ENCODE measurements at places on chromosomes 2 and 18.

GRCh38 chr18:76480913-76481312 is 14.1 kb downstream of the ZNF516 start:
- no peak for DNase-seq

- no peak for DNase-seq
Observed at GRCh38 chr18:50671376-50671775, 111.5 kb downstream of the MAPK4 start.

- DNase-seq = no peak
Observed at GRCh38 chr2:75852639-75853038, 141.9 kb upstream of the GCFC2 start.

DNA sequence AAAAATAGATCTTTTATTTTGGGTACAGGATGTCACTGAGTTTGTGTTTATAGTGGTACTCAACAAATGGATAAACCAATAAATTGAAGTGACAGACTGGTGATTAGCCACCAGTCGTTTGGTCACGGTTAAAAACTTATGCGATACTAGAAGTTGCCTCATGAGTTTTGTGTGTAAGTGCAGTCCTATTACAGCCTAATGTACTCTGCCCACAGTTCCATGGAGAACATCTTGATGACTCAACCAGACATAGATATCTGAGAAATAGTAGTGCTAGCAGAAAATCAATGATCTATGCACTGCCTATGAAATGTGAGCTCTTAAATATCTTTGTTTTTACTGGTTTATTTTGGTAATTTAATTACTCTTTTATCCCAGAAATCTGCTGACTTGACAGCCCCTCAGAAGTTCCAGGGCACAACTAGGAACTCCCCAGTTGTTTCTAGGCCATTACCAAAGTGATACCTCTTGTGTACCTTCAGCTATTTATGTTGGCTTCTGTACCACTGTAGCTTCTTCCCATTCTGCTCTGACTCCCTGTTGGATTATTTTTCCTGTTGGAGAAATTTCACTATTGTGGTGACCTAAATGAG is 209.1 kb upstream of the KCNJ3 start:
- DNase-seq = no peak

All from AG04449 (cell line).